Kasumi-1 (cell line): ENCODE measurements at places on chromosomes 3 and 15.

- no peak for DNase-seq
Observed at GRCh38 chr3:150757364-150757763, 5.6 kb downstream of the SIAH2 start.

GRCh38 chr3:130834476-130834875, 59.4 kb upstream of the ATP2C1 start:
- DNase-seq: no peak

DNA sequence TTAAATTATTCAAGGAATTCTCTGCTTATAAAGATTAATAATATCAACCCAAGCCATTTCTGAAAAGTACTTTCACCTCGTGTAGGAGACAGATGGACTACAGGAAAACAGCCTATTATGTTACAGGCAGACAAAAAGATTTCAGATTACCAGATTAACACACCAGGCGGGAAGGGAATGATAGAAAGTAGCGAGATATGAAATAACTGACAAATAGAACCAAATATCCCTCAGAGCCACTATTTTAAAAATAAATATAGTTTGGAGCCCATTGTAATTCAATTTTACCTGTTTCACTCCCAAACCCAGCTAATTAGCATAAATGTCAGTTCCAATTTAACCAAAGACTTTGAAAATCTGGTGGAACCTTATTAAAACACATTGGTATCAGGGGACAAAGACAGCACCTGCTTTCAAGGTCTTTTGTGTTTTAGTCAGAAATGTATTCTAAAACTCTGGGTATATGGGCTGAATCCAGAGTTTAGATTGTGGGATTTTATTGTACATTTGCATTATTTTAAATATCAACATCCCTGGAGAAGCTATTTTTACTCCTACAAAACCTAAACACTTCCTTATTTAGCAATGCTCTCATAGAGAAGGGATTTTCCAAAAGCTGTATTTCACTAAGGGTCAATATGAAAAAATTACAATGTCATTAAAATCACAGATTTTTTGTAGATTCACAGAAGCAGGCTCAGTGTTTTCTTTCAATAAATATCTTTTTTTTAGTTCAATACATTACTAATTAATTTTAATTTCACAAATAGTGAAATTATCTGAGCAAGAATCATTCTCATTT, 138.4 kb downstream of the TNIK start:
- no peak for DNase-seq

DNA sequence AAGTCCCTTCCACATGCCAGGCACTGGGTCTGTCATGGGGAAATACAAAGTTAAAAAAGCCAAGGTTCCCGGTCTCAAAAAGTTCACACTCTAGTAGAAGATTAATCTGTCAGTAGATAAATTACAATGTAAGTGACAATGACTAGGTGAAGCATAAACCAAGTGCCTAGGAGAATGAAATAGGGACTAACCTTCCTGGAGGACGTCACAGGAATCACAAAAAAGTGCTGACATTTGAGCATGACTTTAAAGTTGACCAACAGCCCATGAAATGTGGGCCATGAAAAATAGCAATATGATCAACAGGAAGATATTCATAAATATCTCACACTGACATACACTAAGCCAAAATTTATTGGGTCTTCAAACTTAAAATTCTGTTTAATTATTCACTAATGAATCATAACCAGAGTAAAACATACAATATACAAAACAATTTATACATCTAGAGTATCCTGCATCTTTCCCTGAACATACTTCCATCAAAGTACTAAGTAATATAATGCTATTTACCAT, 20.0 kb downstream of the COPS2 start:
- DNase-seq: no peak

DNA sequence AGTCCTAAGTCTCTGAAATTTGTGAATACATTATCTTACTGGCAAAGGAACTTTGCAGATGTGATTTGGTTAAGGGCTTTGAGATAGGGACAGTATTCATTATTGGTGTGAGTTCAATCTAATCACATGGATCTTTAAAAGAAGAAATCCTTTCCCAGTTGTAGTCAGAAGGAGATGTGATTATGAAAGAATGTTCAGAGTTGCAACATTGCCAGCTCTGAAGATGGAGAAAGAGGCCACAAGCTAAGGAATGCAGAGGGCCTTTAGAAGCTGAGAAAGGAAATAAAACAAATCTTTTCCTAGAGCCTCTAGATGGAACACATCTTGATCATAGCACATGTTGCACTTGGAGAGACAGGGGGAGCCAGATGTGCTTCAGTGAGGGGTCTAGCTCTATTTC, 27.7 kb upstream of the SIAH2 start:
- DNase-seq: no peak

DNA sequence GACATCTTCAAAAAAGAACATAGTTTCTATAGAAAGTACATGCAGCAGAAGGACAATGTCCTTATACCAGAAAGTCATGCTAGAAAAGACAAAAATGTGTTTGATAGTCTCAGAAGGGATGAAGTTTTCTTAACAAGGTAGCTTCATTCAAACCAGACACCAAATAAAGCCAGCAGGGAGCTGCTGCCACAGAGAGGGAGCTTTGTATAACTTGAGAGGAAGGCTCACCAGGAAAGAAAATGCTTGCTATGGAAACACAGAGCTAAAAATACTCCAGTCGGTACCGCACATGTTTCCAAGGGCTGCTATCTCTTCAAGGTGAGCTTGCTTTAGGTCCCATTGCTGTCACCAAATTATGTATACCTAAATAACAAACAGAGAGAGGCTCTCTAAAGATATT, 1074.8 kb upstream of the ALCAM start:
- no peak for DNase-seq

DNA sequence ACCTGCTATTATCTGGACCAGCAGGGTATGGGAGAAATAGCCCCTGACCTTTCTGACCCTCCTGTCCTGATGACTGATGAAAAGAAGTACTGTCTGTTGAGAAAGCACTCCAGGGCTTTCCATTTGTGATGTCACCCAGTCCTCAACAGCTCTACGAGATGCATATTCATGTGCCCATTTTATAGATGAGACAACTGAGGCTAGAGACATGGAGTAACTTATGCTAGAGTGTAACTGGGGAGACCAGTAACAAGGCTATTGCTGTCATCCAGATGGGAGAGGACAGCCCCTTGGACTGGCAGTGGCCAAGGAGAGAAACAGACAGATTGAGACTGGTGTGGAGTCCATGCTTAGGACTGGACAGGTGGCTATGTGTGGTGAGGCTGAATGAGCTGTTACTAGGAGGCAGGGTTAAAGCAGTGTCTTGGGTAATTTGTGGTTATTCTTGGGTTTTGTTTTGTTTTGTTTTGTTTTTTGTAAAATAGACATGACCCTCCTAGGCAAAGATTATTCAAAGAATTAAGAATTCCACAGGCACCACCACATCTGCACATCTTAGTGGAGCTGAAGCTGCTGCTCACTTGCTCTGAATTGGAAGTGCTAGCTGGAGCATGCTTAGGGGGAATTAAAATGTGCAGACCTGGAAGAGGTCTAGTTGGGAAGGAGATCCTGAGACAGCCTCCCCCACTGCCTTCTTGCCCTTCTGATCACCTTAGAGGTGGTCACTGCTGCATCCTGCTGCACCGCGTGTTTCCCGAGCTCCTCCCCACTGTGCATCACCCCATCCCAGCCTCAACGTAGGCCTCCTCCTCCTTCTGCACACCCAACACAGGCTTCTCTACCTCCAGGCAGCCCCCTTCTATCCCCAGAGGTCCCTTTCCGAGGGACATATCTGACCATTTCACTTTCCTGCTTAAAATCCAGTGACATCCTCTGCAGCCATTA, 8.4 kb downstream of the HRH1 start:
- DNase-seq: no peak

- DNase-seq: no peak
Observed at GRCh38 chr15:57018151-57018550, 99.7 kb downstream of the TCF12 start.

GRCh38 chr3:63046152-63046551, 170.9 kb upstream of the CADPS start:
- DNase-seq: no peak

- DNase-seq: no peak
Observed at GRCh38 chr3:49162751-49163419, 3.2 kb downstream of the CCDC71 start.

GRCh38 chr3:42301446-42302175, 35.6 kb upstream of the CCK start:
- DNase-seq: no peak

DNA sequence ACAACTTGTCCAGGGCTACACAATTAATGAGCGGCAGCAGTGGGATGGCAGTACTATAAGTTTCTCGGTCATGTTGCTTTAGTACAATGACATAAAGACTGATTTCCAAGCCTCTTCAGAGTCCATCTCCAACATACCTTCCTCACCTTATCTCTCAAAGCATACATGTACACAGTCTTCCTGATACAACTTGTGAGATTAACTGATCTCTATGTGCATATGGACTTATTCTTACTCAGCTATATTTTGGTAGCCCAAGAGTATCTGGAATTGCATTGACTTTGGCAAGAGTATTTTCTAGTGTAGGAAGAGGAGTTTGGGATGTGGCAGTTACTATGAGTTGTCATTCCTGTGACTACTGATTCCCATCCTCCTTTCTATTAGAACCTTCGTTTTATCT, 575.0 kb downstream of the EDEM1 start:
- no peak for DNase-seq

GRCh38 chr3:51585197-51585596, 46.7 kb downstream of the RAD54L2 start:
- DNase-seq: no peak

DNA sequence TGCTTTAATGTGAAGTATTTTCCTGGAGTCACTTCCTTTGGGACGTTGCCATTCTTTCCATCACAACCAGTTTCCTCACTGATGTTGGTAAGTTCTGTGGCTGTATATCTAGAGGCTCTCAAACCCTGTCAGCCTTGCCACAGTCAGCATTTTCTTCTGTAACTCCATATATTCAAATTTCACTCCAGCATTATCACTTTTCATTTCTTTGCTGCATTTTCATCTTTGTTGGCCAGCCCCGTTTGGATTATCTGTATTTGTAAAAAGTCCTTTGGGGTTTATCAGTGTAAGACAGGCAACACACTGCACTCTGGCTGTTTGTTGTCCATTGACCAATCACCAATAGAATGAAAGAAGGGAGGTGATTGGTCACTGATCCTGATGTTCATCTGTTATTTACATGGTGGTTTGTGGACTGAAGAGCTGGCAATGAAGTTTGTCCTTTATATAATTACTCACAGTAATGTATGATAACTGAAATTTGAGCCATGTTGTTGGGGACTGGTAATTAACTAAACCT, 20.3 kb downstream of the GMPS start:
- no peak for DNase-seq

- no peak for DNase-seq
Observed at GRCh38 chr3:82773207-82773606, 1011.8 kb upstream of the GBE1 start.

GRCh38 chr3:143578810-143579435, 269.3 kb downstream of the SLC9A9 start:
- no peak for DNase-seq

GRCh38 chr3:168876346-168877035, 780.8 kb upstream of the GOLIM4 start:
- DNase-seq: no peak

DNA sequence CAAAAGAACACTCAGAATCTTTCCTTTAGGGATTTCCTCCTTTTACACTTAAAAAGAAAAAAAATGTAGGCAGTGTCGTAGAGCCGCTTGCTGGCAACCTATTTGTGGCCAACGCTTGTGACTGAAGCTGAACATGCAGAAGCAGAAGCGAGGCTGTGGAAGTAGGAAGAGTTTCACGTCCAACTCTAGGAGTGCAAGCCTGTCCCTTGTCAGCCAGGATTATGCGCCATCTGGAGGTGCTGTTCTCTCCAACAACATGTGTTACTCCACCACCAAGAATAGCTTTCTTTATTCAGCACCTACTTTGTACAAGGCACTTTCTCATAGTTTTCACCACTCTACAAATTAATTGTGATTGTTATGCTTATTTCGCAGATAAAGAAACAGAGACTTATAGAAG, 223.2 kb upstream of the LMCD1 start:
- peak; percentile 6 for DNase-seq

DNA sequence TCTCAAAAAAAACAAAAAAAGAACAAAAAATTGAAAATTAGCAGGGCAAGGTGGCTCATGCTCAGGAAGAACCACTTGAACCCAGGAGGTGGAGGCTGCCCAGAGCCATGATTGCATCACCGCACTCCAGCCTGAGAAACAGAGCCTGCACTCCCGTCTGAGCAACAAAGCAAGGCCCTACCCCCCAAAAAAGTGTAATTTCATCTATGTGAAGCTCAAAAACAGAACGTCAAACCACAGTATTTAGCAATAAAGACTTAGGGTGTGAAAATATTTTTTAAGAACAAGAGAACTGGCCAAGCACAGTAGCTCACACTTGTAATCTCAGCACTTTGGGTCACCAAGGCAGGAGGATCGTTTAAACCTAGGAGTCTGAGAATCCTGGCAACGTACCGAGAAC, 38.2 kb downstream of the STAG1 start:
- DNase-seq: peak; percentile 27

DNA sequence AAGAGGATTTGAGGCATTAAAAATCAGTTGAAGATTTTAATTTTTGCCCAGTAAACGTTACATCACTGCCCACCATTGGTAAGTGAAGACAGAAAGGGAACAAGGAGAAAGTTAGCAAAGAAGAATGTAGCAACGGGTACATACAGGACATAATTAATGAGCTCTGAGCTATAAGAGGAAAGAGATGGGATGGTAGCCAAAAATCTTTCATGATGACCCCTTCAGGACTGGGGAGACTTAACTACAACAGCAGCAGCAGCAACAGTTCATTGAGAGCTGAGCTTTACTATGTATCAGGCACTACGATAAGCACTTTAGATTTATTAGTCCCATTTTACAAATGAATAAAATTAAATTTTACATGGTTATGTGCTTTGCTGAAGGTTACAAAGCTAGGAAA, 18.4 kb downstream of the EMC4 start:
- DNase-seq: no peak

DNA sequence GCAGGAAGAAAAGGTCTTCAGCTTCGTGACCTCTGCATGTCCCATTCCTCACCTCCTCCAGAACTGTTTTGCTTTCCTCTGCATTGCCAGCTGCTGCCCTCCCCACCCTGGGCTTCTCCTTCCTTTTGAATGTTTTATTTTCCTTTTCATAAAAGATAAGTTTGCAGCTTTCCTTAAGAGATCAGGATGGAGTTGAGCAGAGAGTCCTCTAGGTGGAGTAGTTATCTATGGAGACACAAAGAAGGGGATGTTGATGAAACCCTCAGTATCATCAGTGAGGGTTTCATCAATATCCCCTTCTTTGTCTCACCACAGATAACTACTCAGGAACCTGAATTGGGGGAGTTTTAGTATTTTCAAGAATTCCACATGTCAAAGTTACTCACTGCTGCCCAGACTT, 19.0 kb upstream of the SLC25A36 start:
- DNase-seq: peak; percentile 62

DNA sequence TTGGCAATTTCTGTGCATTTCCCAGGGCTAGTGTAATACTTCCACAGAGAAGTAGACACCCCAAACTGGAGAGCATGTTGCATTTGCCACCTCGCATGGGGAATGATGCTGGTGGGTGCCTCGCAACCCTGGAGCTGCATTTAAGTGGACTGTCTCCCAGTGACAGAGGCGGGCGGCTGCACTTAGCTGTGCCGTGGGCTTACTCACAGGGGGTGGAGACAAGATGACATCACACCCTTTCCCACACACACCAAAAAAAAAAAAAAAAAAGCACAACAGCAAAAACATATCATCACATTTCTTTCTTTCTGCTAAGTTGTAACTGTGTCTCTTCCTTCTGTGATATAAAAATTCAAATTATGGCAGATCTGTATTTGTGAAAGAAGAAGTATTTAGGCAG, at the start of gene ABI3BP:
ABI3BP (minus strand) TSS at position 113 of the 400 bp plus-strand sequence; CDS start at position 76, 37 bp downstream.
- no peak for DNase-seq
